ENCODE measurements at places on chromosomes 16 and 17.

- DNase-seq, result no peak
Observed at GRCh38 chr17:63760771-63761539, 12.4 kb downstream of the CCDC47 start.

GRCh38 chr17:76735006-76735405, 2.1 kb downstream of the SRSF2 start:
- DNase-seq, result no peak

GRCh38 chr16:3481696-3482658, 13.3 kb downstream of the C16orf90 start:
- no peak for DNase-seq

DNA sequence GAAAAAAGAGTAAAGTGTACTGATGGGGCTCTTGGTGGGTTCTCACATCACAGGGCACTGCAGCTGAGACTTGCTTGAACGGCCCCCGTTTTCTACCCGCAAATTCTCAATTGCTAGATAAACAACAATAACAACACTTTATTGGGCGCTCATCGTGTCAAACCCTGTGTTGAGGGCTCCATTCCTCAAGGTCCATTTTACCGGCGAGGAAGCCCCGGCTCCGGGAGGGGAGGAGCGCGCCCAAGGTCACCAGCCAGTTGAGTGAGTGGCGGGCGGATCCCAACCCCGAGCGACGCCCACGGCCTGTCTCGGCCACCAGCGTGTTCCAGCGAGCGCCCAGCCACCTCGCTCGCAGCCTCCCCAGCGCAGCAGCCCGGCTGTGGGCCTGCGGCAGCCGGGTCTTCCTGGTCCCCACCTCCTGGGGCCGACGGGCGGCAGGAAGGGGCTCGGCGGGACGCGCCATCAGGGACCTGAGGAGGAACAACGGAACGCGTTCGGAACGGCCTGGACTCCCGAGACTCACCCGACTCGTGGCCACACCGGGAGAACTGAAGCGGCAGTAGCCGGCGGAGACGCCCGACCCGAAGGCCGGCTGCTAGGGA, 373 bp downstream of the CMC2 start:
- DNase-seq, result no peak

GRCh38 chr17:78999056-78999768, 10.4 kb downstream of the CANT1 start:
- DNase-seq, result no peak

- DNase-seq, result no peak
Observed at GRCh38 chr17:33105911-33106310, 114.3 kb downstream of the SPACA3 start.

- no peak for DNase-seq
Observed at GRCh38 chr16:66691234-66691633, 5.3 kb downstream of the CMTM4 start.

DNA sequence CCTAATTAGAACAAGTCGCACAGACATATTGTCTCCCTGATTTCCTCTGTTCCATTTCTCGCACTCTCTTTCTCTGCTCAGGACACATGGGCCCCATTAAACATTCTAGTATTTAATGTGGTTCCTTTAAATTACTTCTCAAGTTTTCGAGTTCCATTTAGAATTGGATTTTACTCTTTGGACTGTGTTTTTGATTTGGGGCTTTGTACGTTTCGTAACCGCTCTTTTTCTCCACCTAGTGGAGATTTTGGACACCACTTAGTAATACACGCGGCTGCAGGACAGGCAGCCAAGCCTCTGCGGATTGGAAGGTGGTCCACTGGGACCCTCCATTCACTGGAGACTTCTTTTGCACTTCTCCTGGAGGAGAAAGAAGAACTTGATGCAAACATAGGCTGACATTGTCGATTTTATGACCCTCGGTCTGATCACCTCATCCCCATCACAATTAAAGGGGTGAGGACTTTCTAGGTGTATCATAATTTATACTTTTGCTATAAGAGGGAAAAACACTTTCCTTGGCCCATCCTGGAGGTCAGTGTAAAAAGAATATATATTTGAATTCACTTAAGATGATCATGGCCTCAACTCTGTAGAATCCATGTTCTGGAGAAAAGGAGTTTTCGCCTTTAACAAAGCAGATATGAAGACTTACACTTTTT, 85.7 kb downstream of the NOG start:
- DNase-seq, result no peak

- DNase-seq, result no peak
Observed at GRCh38 chr16:89621698-89622409, 8.4 kb downstream of the DPEP1 start.

GRCh38 chr16:27154705-27155521, 48.4 kb upstream of the KDM8 start:
- DNase-seq, result no peak

DNA sequence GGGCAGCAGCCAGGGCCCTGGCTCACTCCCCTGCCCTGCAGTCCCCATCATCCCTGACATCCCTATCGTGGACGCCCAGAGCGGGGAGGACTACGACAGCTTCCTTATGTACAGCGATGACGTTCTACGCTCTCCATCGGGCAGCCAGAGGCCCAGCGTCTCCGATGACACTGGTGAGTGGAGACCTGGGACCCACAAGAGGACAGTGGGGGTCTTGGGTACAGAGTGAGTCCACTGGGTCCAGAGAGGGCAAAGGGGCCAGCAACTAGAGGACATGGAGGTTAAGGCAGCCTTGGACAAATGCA, 12.6 kb downstream of the GALK1 start:
- no peak for DNase-seq

DNA sequence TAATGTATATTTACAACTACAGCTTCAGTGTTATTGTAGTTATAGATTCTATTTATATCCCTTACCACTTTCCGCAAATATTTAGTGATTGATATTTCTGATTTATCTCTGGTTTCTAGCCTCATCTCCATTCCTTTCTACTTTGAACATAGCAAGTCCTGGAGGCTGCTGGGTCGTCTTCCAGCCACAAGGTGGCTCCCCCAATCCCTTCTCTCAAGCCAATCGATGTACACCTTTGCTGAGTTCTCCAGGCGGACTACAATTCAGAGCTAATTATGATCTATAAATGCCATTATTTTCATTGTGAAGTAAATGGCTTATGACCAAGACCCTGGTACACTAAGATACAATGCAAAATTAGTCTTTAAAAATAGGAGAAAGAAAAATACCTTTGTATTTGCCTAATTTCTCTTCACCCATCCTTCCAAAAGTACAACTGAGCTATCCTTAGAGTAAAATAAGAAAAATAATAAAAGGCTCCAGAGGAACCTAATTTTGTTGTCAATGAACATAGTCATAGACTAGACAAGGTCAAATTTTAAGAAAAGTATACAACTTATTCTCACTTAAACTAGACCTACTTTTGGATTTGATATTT, 122.1 kb downstream of the SKAP1 start:
- DNase-seq, result peak; percentile 22

GRCh38 chr16:85878875-85879274, 20.1 kb upstream of the IRF8 start:
- peak; percentile 57 for DNase-seq

GRCh38 chr16:50863644-50864144, 121.8 kb downstream of the CYLD start:
- no peak for DNase-seq

GRCh38 chr16:53213542-53213941, 158.8 kb downstream of the CHD9 start:
- DNase-seq, result no peak

GRCh38 chr16:78972986-78973385, 627.6 kb downstream of the MAF start:
- DNase-seq, result no peak

- DNase-seq, result no peak
Observed at GRCh38 chr16:25633549-25633948, 58.2 kb upstream of the HS3ST4 start.

DNA sequence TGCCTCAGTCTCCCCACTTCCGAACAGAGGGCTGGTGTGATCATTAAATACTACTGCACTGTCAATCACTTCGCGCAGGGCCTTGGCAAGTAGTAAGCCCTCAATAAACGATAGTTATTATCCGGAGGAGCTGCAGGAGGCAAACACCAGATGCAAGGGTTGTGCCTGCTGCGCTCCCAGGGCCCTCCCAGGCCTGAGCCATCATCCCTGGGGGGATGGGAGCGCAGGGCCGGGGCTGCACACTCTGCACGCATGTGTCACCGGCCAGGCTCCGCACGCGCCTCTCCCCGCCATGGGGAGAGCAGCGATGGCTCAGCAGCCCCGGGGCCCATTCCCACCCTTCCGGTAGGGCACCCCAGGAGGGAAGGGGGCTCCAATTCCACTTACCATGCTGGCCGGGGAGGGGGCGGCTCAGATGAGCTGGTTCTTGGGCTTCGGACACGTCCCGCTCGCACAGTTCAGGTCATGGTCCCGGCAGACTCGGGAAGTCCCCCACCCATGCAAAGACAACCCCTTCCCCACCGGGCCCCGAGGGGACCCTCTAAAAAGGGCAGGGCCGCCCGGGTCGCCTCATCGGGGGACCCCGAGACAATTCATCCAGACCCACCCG, 681 bp downstream of the XPO6 start:
- DNase-seq, result no peak

GRCh38 chr17:39151150-39151942, at the start of gene PLXDC1:
Gene PLXDC1 (minus strand): TSS chr17:39151637. CDS start chr17:39151437, 200 bp downstream.
- no peak for DNase-seq

DNA sequence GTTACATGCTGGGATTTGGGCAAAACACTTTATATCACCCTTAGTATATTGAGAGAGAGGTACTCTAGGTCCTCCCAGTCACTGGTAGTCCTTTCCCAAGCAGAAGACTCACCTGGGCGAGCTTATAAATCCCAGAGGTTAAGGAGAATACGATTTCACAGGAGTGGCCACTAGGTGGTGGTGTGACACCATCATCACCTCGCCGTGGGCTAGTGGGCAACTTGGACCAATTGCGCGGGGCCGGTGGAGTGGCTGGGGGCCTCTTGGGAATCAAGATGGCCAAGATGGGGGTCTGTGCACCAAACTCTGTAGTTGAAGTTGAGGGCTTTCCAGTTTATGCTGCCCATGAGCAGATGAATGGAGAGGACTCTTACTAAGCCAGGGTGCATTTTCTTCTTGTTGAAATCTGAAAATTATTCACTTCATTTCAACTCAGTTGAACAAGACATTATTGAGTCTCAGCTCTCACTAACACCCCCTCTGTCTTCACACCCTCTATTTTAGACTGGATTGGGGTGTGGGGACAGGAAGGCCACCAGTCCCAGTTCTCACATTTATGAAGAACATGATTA, 38.2 kb upstream of the PIRT start:
- no peak for DNase-seq

DNA sequence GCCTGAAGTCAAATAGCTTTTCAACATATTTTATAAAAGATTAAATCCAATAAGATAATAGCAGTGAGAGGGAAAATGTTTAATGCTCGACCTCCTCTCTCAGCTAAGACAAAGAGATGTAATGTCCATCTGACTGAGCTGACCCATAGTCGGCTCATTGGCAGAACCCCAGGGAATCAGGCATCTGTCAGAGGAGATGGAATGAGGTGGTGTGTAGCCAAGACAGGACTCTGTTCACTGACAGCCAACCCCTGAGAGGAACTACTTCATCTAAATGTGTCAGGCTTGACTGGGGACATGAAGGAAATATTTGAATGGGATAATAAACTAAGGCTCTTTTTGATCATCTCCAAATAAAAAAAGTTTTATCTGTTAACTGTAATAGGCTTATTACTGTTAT, 188.0 kb downstream of the CDH11 start:
- no peak for DNase-seq

DNA sequence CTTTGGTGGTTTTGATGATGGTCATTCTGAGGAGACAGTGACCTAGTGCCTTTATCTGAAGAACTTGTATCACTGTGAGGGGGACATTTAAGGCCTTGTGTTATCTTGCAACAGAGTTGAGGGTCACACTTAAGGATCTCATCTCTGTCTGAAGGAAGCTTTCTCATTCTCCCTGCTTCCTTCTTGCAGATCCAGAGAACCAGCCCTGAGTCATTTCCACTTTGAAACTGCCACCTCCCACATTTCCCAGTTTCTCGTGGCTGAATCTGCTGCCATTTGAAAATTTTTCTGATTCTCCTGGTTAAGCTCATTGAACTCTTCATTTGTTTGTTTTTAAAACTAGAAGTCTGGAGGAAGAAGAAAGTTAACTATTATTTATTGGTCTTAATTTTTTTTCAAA, 190.2 kb upstream of the CDH11 start:
- no peak for DNase-seq

GRCh38 chr16:86926181-86927094, 348.1 kb downstream of the FOXL1 start:
- DNase-seq, result no peak

GRCh38 chr16:50472472-50472871, 75.7 kb upstream of the NKD1 start:
- DNase-seq, result no peak
